ENCODE measurements at places on chromosomes 2 and 18.

GRCh38 chr18:55857956-55858355 lies 270.0 kb upstream of the TCF4 start:
- DNase-seq: no peak

DNA sequence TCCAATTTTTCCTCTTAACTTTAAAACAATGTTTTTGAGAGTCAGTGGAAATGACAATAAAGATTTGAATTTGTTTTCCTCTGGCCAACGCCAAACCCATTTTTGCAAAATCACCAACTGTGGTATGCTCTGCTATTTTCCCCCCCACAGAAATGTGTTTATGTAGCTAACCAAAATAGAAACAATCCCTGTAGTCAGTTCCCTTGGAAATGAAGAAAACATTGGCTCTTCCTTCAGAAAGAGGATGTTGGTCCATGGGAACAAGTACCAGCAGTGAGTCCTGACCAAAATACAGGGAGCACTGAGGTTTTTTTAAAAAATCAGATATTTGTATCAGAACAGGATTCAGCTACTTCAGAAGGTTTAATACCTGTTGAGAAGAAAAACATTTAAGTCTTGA lies 65.3 kb downstream of the SLC40A1 start:
- peak; percentile 49 for DNase-seq

GRCh38 chr18:60892441-60892840 lies 440.8 kb upstream of the CDH20 start:
- peak; percentile 59 for DNase-seq

- no peak for DNase-seq
These were observed 483.8 kb upstream of the REG3G start for GRCh38 chr2:78541451-78542267.

DNA sequence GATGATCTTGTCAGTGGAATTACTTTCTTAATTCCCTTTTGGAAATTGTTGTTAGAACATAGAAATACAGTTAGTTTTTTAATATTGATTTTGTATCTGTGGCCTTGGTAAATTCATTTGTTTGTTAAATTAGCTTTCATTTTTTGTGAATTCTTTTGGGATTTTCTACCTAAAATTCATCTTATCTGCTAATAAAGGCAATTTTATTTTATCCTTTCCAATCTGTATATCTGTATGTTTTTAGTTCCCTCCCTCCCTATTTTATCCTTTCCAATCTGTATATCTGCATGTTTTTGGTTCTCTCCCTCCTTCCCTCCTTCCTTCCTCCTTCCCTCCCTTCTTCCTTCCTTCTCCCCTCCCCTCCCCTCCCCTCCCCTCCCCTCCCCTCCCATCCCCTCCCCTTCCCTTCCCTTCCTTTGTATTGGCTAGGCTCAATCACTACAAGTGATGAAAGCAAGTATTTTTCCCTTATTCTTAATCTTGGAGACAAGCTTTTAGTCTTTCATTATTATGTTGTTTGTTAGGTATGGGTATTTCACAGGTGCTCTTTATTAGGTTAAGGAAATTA lies 244.4 kb downstream of the ALK start:
- DNase-seq: no peak

DNA sequence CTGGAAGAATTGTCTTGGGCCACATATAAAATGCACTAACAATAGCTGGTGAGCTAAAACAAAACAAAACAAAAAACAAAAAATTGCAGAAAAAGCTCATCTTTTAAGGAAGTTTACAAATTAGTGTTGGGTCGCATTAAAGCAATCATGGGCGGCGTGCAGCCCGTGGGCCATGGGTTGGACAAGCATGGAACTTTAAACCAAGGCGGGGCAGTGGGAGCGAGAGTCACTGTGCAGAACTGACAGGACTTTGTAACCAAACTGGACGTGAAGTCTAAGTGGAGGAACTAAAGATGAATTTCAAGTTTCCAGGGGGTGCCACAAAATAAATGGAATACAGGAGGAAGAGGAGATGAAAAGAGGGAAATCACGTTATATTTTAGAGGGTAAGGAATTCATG lies 80.7 kb downstream of the PSMG2 start:
- no peak for DNase-seq

- no peak for DNase-seq
These were observed 1.2 kb upstream of the PRELID3A start for GRCh38 chr18:12406371-12407111.

DNA sequence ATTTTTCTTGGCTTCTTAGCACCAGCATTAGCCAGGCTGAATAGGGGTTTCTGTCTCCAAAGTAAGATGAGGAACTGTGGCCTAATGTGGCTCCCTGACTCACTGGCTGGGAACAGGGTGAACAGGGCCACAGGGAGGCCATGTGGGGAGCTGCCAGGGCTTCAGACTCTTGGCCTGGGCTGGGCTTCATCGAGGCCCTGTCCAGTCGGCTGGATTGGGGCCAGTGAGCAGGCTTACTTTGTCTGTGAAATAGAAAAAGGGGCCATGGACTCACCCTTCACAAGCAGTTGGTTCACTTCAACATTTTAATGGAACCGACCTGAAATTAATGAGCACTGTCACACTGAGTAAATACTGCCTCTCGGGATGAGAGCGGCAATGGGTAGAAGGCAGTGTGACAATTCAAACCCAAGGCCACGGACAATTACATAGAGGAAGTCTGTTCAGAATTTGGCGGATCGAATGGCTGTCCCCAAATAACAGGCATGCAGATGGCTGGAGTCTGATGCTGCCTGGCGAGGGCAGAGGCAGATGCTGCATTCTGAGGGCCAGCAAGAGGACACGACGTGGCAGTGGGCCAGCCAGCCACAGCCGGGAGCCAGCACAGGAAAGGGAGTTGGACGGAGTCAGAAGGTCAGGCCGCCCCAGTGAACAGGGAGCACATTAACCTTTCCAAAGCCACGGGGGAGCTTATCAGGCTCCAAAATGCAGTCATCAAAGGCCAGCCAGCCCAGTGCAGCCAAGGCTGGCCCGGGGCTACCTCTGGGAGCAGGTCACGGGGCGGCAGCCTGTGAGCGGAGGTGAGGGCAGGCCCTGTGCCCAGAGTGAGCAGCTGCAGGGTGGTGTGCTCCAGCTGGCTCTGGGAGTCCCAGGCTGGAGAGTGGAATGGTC lies 146.6 kb upstream of the REV1 start:
- no peak for DNase-seq

GRCh38 chr18:66662632-66663031 lies 58.7 kb upstream of the CDH19 start:
- DNase-seq: no peak

DNA sequence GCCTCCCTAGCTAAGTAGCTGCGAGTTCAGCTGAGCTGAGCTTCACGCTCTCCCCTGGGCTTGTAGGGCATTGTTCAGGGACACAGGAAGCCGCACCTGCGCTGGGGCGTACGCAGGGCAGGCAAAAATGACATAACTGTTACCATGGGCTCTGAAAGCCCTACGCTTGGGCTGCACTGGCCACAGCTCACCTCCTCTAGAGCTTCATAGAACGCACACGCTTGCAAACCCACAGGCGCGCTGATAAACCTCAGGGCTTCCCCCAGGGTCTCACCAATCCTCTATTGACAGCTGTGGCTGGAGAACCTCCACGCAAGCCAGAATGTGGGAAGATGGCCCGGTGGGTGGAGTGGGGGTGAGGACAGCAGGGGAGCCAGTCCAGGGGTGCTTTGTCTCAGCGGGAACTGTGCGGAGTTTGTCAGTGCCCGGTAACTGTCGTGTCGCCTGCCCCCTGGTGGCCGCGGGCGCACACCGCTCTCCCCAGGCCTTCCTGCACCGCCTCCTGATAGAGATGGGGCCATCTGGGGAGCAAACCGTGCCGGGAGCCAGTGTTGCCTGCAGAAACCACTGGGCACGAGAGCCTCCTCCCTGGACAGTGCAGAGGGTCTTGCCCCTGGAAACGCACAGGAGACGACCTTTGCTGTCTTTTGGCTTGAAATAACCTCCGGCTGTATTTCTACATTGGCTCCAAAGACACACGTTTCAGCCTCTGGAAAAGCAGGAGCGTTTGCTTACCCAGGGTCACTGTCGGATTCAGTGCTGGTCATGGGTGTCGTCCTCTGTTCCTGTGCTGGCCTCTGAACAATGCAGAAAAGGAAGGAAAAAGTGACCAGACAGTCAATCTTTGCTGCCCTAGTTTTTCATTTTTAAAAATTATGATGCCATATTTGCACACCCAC lies 17.0 kb upstream of the CIDEA start:
- DNase-seq: peak; percentile 56

DNA sequence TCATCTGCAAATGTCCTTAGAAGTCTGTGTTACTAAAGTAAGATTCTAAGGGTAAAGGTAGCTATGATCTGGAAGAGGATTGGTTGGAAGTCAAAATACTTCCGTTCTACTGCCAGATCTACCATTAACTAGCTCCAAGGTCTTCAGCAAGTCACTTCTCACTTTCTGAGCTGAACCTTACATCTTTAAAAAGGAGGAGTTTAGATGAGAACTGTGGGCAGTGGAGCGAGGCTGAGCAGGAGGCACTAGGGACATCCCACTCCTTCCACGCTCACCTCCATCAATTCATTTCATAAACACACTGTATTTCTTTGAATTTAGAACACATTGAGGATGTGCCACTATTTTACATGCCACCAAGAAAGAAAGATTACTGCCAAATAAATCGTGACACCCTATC lies 143.0 kb downstream of the ABCA12 start:
- DNase-seq: no peak

GRCh38 chr18:70536370-70537062 lies 247.7 kb downstream of the SOCS6 start:
- no peak for DNase-seq

- DNase-seq: no peak
These were observed 77.9 kb downstream of the LIMS1 start for GRCh38 chr2:108612153-108612513.

GRCh38 chr18:39872651-39873050 lies 2082.4 kb upstream of the PIK3C3 start:
- no peak for DNase-seq

DNA sequence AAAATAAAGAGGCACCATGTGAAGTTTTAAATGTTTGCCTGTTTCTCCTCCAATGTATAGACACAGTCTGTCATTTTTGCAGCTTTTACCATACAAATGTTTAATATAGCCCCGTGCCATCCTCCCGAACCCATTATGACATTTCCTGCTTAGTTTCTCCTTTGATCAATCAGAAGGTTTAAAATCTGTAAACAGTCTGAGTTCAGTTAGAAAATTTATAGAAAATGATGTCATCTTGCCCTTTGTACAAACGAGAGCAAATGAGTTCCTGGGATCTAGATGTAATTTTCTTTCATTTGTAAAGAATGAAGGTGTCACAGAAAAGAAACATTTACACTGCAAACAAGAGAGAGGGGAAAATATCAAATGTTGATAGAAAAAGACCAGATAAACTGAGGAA lies 62.7 kb upstream of the NFU1 start:
- DNase-seq: no peak

GRCh38 chr2:127640082-127641072 lies 5.6 kb upstream of the GPR17 start:
- no peak for DNase-seq

GRCh38 chr2:156311976-156312375 lies 20.5 kb downstream of the NR4A2 start:
- no peak for DNase-seq

DNA sequence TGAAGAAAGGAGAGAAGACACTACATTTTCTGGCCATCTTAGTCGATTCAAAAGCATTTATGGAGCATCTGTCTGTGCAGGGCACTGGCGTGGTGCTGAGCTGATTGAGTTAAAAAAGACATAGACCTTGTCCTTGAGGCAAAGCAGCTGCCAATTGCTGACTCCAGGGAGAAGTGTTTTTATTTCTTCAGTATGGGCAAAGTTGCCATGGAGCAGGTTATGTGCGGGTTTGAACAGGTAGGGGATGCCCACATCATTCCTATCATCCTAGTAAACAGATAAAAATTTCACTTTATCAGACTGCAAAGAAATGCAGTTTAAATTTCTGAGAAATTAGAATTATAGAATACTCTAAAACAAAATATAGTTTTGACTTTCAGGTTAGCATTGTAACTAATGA lies 125.8 kb downstream of the NUP35 start:
- no peak for DNase-seq

All from fibroblast of the aortic adventitia (primary cell).